Tongue (tissue), 3 donors: ENCODE measurements at places on chromosomes 7 and 10. TPM values are rescaled to one million over a fixed set of nuclear protein-coding genes. Genes with fewer than 3 reads are reported as not detected.

Gene MMRN2
- 53.6 TPM for total RNA-seq

Gene C10orf90
- 3.8 TPM for total RNA-seq

Gene WDR91
- total RNA-seq, result 18.9 TPM

Gene TMEM178B
- 2.5 TPM for total RNA-seq

Gene SAMD8
- total RNA-seq, result 45.6 TPM

Gene OPN4
- total RNA-seq, result not detected

DNA sequence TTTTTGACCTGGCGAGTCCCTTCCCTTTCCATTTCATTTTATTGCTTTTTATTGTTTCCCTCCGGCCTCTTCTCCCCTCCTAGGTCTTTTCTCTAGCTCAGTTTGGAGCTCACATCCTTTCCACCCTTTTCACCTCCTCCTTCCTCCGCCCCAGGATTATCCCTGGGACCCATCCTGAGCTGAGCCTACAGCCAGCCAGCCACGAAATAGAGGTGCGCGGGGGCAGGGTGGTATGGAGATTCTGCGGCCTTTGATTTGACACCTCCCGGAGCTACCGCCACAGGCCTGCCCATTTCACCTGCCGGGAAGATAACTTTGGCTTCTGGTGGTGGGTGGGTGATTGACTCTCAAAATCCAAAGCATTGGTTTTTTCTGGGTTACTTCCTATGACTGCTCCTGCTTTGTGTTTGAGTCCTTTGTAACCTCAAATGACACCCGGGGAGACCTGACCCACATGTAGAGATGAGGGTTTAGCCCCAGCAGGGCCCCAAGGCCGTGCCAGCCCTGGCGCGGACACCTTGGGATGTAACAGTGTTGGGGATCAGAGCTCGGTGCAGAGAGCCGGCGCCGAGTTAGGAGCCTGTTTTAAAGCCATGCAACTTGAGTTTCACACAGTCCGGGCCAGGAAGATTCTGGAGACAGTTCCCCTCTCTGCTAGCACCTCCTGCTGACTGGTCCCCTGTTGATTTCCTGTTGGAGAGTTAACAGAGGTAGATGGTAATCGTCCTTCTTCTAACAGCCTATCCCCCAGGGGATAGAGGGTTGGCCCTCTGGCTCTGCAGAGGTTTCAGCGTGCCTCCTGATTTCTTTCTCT is 1.5 kb downstream of the DUSP5 start:
- DNase-seq, result no peak

- DNase-seq, result no peak
Observed at GRCh38 chr7:43384616-43385308, 198.1 kb upstream of the STK17A start.

DNA sequence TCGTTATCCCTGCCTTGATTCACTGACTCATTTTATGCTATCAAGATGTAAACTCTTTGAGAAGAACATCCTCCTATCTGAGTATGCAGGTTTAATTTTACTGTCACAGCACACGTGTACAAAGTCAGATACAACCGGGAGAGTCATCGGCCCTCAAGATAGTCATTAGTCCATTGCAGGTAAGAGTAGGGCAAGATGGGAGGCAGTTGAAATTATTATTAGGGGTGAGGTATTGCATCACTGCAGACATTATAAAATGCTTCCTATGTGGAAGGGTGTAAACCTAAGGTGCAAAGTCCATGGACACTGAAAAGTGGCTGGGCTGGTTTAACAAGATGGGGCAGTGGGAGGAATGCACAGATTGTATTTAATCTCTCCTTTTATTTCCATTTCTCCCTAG is 113.7 kb downstream of the ARL4A start:
- DNase-seq, result no peak

- DNase-seq, result peak; percentile 87
Observed at GRCh38 chr10:14009371-14010100, 321.2 kb downstream of the FRMD4A start.

DNA sequence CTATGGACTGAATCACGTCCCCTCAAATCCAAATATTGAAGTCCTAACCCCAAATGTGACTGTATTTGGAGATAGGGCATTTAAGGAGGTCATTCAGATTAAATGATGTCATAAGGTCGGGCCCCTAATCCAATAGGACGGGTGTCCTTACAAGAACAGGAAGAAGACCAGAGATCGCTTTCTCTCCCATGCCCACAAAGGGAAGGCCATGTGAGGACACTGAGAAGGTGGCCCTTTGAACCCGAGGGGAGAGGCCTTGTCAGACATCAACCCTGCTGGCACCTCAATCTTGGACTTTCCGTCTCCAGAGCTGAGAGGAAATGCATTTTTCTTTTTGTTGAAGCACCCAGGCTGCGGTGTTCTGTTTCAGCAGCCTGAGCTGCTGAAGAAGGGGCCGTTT is 72.3 kb upstream of the KLF6 start:
- DNase-seq, result no peak

GRCh38 chr7:74527842-74528241 is 74.1 kb downstream of the GTF2IRD1 start:
- no peak for DNase-seq

DNA sequence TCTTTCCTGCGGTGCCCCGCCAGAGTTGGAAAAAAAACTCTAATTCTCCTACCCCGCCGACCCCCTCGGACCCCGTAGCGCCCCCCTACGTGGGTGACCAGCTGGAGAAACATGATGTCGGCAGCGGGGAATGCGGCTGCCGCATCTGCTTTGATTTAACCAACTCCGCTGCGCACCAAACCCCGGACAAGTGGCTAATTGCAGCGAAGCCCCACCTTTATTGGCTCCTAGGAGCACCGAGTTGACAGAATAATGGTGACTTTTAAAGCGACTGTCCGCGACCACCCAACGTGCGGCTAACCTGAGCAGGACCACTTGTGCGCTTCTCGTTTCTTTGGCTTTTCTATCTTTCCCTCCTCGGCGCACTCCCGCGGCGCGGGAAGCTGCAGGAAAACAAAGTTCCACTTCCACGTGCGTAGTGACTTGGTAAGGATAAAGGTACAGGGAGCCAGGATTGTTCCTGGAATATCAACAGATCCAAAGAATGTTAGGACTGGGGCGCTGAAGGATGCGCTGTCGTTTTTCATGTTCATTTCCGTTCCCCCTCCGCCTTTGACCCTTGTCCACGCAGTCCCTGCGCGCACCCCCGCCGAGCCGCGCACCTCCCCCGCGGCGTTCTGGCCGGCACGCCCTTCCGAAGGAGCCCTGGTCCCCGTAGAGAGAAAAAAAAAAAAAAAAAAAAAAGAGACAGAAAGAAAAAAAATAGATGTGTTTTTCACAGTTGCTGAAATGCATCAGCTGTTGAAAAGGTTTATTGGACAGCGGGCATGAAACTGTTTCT is 1.4 kb downstream of the WNT16 start:
- peak; percentile 38 for DNase-seq

DNA sequence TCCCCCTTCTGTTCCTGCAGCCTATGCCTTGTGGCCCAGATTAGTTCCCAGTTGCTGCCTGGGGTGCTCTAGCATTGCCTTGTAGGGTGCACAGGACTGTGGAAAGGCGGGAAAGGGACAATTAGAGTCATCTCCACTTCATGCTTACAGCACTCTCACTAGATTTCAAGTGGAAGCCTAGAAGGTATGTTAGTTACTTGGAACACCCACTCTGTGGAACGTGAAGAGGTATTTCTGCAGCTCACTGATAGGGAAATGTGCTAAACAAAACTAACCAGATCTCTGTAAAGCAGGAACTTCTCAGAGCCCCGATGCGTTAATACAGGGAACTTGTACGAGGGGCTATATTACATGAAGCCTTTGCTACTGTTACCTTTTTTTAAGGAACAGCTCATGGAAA is 19.4 kb downstream of the STMP1 start:
- DNase-seq, result no peak

GRCh38 chr7:67022511-67022910 is 25.9 kb downstream of the TYW1 start:
- no peak for DNase-seq

- DNase-seq, result no peak
Observed at GRCh38 chr10:101280511-101280910, 51.2 kb upstream of the LBX1 start.

DNA sequence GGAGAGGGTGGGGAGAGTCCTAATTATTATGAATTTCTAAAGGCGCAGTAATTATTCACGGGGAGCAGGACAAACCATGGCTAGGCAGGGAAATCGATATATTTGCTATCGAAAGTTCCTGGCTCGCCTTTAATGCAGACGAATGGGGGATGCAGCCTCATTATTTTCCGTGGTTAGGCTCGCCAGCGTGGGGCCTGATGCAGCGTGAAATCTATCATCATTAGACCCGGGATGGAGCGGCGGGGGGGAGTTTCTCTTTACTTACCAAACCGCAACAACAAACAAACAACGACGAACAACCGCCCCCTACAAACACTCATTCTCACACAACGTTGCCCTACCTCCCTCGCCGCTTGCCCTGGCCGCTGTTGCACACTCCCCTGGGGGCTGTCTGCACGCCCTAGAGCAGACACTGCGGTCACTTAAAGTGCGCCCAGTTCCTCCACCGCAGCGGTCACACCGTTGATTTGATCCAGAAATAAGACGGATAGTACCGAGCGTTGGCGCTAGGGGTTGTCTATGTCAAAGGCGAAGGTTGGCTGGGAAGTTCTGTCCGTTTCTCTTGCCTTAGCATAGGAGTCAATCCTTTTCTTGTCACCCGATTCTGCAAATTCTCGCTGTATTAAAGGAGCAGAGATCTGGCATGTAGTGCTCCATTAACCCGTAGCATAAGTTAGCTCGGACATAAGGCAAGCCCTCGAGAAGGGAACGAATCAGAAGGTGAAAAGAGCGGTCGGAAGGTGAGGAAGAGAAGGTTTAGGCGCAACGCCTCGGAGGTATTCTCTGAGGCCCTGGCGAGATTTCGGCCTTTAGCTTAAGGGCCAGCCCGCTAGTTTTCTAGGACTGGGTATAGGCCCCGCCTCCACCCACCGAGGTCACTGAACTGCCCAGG is 10.4 kb downstream of the NXPH1 start:
- DNase-seq, result peak; percentile 44

- DNase-seq, result peak; percentile 46
Observed at GRCh38 chr7:120991581-120991980, 3.1 kb downstream of the CPED1 start.
